Femur (tissue), 1 donor: ENCODE measurements at places on chromosomes 4 and X.
A peak's percentile ranks its signal among the peaks of the same experiment; 100 is the strongest.

- DNase-seq: no peak
Measured at GRCh38 chr4:146548443-146548842, 26.7 kb upstream of the SLC10A7 start.

DNA sequence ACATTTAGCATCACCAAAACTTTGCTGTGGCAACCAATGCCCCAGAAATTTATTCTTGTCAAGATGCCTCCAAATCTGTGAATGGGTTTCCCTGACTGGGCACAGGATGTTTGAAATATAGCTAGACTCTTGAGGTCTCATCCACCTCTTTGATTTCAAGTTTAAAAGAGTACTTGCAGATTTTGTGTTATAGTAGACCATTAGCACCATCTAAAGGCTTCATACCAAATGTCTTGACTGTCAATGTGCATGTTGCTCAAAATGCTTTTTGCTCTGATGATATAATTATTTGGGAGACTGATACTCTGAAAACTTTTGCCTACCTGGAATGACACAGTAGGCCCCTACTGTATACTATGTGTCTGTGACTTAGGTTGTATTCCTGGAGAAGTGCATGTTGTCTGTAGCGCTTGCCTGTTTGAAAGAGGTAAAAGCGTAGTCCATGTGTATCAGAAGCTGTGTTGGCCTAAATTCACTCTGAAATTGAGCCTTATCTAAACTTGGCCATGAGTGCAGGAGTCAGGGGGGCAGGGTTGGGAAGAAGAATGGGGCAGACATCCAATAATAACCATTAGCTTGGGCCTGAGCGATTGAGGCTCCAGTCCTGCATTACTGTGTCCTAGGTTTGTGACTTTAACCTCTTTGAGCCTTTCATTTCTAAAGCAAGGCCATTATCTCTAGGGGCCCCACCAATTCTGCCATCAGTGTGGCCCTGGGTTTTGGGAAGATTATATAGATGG lies 33.8 kb downstream of the NDP start:
- no peak for DNase-seq

DNA sequence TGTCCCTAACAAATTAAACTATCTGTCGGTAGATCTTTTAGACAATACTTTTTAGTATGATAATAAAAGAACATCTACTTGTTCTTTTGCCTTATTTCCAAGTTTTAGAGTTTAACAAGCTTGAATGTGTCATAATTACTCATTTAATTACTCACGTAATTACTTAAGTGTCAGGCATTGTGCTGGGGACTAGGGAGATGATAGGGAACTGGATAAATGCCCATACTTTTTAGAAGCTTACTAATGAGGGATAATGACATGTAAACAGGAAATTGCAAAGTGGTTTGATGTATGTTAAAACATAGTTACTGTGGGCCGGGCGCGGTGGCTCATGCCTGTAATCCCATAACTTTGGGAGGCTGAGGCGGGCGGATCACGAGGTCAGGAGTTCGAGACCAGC lies 158.3 kb downstream of the DMD start:
- no peak for DNase-seq

DNA sequence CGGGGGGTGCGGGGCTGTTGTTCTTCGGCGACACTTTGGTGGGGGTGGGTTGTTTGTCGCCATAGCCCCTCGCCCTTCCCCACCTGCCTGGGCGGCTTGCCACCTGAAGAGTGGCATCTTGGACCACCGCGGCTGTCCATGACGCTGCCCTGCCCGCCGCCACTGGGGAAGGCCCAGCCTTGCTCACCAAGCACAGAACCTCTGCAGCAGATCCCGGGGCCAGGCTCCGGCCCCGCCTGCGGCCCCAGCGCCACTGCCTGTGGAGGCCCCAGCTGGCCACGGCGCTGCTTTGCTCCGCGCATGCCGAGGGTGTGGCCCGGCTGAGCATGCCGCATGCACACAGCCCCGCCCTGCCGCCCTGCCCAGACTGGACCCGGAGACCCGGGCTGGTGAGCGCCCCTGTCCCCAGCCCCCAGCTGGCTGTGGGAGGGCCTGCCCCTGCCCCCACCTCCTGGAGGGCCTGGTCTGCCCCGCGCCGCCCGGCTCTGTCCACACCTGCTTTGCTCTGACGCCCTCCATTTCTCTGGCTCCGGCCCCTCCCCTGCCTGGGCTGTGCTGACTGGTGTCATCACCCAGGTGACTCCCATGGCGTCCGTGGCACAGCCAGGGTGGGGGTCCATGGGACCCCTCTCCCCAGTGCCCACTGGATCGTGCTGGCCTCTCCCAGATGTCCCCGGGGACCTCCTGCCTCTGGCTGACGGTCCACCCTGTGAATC lies 5.3 kb downstream of the NAT8L start:
- DNase-seq: peak; percentile 17

- DNase-seq: no peak
Measured at GRCh38 chr4:152195888-152196287, 340.0 kb downstream of the FBXW7 start.

DNA sequence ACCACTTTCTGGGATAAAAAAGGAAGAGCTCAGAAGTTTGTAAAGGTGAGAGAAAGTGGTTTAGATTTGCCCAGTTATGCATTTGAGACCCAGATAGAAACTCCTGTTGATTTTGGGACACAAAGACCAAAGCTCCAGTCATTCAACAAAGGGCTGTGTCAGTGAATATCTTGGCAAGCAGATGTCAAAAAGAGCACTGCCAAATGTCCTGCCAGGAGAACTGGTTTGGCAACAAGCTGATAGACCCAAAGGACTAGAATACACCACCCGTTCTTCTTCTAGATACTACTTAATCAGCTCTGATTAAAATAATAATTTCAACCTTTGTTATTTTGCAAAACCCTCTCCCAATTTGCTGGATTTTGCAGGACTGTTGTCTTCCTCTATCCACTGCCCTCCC lies 121.4 kb downstream of the NHS start:
- DNase-seq: no peak

DNA sequence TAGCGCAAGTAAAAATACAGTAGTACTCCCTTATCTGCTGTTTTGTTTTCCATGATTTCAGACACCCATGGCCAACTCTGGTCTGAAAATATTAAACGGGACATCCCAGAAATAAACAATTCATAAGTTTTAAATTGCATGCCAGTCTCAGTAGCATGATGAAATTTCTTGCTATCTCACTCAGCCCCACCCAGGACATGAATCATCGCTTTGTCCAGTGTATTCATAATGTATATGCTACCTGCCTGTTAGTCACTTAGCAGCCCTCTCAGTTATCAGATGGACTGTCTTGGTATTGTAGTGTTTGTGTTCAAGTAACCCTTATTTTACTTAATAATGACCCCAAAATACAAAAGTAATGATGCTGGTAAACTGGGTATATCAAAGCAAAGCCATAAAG lies 158.2 kb upstream of the DDIT4L start:
- no peak for DNase-seq

- DNase-seq: no peak
Measured at GRCh38 chr4:83781434-83781833, 245.5 kb downstream of the GPAT3 start.

DNA sequence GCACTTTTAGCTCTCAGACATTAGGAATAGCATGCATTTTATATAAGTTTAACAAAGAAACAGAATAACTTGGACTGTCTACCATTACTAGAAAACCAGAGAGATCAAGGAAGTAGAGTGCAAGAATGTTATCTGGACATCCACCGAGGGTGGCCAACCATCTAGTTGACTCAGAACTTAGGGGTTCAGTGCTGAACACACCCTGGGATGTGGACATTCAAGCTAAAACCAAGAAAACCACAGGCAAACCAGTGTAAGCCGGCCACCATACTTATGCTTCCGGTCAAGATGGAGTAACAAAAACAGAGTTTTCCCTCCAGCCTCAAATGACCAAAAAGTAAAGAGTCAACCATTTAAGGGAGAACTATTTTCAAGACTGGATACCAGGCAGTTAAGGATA lies 181.4 kb upstream of the MXRA5 start:
- DNase-seq: no peak

DNA sequence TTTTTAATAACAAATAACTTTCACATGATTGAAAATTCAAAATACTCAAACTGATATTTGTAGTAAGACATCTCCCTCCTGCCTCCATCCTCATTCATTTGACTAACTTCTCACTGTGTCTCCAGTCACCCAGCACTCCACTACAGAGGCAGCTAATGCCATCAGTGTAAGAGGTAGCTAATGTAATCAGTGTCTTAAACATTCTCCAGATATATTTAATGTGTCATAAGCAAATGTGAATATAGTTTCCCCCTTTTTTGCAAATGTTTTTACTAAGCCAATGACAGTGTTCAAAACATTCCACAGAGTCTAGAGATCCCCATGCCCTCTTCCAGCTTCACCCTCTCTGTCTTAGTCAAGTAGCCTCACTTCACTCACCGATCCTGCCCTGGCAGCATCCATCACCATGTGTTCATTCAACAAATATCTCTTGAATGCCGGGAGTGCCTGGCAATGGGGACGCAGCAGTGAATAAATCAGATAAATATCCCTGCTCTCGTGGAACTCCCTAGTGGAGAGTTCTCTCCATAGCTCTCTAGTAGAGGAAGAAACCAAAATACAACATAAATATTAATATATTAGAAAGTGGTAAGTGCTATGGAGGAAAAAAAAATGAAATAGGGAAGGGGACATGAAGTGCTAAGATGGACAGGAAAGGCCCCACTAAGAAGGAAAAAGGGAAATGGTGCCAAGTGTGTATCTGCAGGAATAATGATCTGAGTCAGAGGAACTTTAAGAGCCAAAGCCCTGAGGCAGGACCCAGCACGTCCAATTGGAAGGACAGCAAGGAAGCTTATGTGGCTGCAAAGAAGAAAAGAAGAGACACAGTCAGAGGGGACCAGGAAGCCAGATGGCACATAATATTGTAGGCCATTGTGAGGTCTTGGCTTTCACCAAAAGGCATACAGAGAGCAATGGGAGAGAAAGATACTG lies 18.7 kb downstream of the SCFD2 start:
- no peak for DNase-seq

DNA sequence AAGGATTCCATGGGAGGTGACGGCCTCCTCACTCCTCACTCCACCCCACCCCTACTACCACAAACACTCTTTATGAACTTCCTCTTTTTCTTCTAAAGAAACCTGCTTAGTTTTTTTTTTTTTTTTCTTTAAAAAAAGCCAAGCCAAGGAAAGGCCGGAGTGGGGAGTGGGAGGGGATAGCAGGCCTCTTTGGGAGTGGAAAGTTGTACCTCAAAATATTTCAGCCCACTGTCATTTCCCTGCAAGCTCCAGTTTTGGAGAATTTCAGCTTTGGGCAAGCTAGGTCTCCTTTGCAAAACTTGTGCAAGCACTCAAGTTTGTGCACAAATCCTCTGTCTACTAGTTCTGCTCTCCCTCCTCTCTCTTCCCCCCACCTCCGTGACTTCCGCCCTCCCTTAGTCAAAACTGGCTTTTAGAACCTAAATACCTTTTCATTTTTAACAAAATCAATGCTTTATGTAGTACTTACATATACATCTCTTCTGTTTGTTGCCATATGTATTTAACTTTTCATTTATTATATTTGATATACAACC lies 512 bp upstream of the ANTXR2 start:
- DNase-seq: no peak

- DNase-seq: no peak
Measured at GRCh38 chrX:139113708-139114107, 402.2 kb upstream of the FGF13 start.

GRCh38 chrX:46687619-46688018 lies 71.3 kb downstream of the SLC9A7 start:
- DNase-seq: no peak

GRCh38 chr4:124276461-124276860 lies 436.1 kb downstream of the ANKRD50 start:
- DNase-seq: no peak

- no peak for DNase-seq
Measured at GRCh38 chr4:108111781-108112180, 57.0 kb downstream of the LEF1 start.

GRCh38 chr4:185209031-185209851 lies at the start of gene SNX25:
TSS of gene SNX25 (plus strand) at chr4:185209598. CDS start at chr4:185209827, 229 bp downstream.
- DNase-seq: peak; percentile 90

DNA sequence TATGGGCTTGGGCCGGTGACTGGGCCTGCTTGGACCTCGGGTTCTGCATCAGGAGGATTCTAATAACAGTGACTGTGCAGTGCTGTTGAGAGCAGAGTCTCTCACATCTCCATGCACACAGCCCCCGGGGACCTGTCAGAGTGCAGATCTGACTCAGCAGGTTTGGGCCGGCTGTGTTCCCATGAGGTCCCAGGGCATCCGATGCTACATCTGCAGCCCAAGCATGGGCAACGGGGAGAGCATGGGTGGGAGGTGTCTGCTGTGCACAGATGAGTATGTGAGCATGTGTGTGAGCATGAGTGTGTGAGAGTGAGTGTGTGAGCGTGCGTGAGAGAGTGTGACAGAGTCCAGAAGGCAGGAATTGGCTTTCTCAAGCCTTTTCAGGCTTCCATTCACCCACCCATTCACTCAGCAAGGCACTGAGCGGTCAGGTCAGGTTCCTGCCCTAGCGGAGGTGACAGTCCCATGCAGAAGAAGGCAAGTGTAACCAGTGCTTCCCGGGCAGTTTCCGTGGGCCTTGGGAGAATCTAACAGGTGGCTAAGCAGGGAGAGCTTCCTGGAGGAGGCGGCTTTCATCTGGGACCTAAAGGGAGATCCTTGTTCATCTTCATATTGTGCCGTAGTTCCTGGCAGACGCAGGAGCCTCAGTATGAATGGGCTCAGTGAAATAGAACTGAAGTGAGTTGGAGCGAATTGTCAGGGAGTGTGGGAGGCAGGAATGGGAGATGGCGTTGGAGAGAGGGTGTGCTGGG lies 62.6 kb downstream of the SORCS2 start:
- no peak for DNase-seq

DNA sequence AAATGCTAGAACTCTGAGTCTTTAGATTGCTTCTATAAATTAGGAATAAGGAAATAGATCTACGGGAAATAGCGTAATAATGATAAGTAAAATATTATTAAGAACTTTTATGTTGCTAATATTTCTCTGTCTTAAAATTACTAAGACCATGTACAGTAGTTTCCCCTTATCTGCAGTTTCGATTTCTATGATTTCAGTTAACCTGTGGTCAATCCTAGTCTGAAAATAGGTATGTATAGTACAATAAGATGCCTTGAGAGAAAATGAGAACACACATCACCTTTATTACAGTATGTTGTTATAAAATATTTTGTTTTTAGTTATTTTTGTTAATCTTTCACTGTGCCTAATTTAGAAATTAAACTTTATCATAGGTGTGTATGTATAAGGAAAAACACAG lies 92.6 kb downstream of the CCSER1 start:
- no peak for DNase-seq

DNA sequence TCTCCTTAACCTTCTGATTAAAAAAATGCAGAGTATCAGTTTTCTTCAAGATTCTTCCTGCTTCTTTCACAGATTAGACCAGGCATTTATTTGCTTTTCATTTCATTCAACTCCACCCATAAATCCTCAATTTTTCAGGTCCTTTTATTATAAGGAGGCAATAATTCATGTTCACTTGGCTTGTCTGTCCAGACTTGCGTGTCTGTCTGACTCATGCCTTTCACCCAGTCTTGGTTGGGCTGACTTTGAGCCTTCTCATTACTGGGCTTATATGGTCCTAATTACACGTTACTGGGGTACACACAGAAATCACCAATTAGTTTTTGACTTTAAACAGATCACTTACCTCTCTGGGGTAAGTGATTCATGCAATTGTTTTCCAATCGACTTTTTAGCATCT lies 48.8 kb upstream of the GALNT7 start:
- no peak for DNase-seq

GRCh38 chrX:119753639-119754257 lies 4.6 kb upstream of the SOWAHD start:
- DNase-seq: no peak
